MM.1S (cell line): ENCODE measurements at places on chromosomes 3 and 15.
A peak's percentile ranks its signal among the peaks of the same experiment; 100 is the strongest.

- no peak for DNase-seq
Observed at GRCh38 chr3:177405191-177405672, 207.9 kb upstream of the TBL1XR1 start.

GRCh38 chr15:28954466-28955159 is 68.8 kb downstream of the APBA2 start:
- DNase-seq: no peak

GRCh38 chr15:69320977-69321554 is 22.4 kb downstream of the PAQR5 start:
- peak; percentile 59 for DNase-seq

GRCh38 chr3:46127503-46127902 is 80.6 kb downstream of the CCR1 start:
- DNase-seq: no peak

- no peak for DNase-seq
Observed at GRCh38 chr15:35023804-35024203, 35.7 kb upstream of the ZNF770 start.

- DNase-seq: no peak
Observed at GRCh38 chr3:193261970-193262369, 20.9 kb downstream of the PLAAT1 start.

DNA sequence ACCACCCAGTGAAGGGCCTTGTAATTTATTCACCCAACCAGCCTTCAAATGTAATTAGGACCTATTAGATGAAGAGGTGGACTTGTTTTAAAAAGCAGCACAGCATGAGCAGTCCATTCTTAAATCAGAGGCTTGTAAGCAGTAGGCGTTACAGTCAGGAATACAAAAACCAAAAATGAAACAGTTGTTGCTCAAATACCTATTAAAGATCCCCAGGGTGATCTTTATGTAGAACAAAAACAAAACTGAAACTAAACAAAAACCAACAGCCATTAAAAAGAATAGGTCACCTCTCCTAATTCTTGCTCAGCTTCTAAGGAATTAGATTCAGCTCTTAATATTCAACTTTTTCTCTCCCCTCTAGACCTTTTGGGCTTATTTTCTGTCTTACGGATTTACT is 104.9 kb upstream of the ST8SIA2 start:
- DNase-seq: peak; percentile 72

GRCh38 chr3:16066975-16067374 is 107.5 kb upstream of the GALNT15 start:
- DNase-seq: no peak

DNA sequence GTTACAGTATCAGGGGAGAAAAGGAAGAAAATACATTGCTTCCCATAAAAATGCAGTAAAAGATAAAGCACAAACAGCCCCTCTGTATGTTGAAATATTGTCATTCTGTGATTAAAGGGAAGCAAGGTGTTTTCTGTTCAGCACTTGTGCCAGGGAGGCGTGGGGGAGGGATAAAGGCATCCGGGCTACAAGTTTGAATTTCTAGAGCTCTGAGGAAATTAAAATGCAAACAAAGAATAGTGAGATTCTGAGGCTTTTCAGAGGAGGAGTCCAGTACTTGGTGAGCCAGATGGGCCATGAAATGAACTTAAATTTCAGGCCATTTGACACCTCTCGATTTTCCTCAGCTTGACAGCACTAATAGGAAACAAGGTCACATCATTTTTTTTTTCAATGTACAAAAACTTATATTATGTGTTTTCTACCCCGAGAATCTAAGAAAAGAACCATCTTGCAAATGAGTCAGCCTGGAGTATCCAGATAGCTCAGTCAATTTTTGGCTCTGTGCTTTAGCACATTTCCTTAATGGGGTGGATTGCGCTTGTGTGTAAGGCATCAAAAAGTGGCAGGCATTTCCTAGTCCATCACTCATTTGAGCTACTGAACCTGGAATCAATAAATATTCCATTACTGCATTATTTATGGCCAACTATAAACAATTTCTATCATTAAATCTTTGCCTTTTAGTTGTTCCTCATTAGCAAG is 640.8 kb upstream of the TBL1XR1 start:
- DNase-seq: no peak

DNA sequence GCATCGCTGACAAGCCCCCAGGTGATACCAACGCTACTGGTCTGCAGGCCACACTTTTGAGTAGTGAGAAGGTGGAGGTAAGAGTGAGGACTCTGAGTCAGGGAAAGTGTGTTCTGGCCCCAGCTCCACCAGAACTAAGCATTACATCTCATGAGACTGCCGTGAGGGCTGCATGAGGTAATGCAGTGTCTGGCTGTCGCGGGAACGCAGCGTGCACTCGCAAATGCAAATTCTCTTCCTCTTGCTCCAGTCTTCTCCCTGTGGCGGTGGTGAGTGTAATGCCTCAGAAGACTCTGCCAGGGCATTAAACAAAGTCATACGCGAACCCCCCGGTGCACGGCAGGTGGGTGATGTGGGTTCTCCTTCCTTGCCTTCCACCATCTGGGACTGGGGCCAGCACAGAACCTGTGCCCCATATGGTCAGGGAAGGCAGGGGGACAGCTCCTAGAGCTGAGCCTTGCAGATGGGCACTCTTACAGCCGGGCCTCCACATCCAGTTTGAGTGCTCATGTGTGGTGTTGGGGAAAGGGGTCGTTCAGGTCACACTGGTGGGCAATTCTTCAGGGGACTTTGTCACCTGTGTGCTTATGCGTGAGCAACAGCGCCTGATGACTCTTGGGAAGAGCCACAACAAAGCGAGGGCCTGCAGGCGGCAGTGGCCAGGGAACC is 175.8 kb downstream of the XXYLT1 start:
- no peak for DNase-seq

- DNase-seq: no peak
Observed at GRCh38 chr15:29124581-29125381, 144.8 kb downstream of the NSMCE3 start.

- peak; percentile 16 for DNase-seq
Observed at GRCh38 chr3:23203708-23204330, 692 bp downstream of the UBE2E2 start.

- no peak for DNase-seq
Observed at GRCh38 chr3:160018959-160019358, 30.3 kb downstream of the IL12A start.

DNA sequence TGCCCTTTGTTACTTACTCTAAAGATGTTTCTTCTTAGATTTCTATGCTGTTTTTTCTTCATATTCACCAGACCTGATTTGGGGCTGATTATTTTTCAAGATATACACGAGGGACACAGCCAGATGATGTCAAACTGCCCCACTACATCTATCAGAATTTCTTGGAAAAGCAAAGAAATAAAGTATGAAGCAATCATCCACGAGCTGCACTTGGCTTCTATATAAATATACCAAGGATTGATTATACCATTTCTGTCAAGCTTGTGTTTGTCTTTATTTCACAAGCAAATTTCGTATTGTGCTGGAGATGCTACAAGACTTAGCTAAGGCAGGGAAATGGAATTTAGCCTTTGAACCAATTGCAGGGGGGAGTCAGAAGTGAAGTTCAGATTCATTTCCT is 715.1 kb upstream of the NR2F2 start:
- DNase-seq: no peak

- DNase-seq: no peak
Observed at GRCh38 chr3:49626101-49626581, 48.0 kb upstream of the APEH start.

- no peak for DNase-seq
Observed at GRCh38 chr3:183233966-183234365, 19.1 kb upstream of the B3GNT5 start.

DNA sequence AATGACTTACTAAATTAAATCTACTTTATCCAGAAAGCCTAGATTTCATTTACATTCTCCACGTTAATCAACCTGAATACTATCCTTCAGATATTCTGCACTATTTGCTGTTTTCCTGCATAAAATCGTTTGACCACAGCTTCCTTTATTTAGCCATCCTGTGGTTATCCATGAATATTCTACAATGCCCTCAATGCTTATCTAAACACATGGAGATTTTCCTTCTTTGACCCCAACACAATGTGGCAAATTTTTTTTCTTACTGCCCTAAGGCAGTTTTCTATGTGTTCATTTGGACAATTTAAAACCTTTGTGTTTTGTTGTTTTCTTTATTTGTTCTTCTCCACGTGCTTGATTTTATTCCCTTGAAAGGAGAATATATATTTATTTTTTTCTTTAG is 495.5 kb upstream of the ROBO1 start:
- DNase-seq: no peak

GRCh38 chr3:144809380-144809779 is 837.8 kb downstream of the DIPK2A start:
- DNase-seq: no peak

- no peak for DNase-seq
Observed at GRCh38 chr3:178676942-178677790, 140.9 kb downstream of the KCNMB2 start.

DNA sequence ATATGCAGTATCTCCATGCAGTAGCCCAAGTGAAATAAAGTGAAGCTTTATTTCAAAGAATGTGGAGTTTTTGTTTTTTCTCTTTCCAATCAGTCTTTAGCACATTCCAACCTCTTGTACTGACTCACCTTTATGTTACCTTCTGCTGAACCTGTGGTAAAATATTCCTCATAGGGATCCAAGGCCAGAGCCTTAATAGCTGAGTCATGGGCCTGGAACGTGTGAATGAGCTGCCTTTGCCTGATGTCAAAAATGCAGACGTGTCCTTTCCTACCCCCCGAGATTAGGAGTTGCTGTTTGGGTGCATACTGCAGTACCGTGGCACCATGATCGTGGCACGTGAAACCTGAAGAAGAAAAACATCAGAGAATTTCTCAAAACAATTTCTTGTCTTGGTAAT is 108.5 kb downstream of the GLDN start:
- no peak for DNase-seq

DNA sequence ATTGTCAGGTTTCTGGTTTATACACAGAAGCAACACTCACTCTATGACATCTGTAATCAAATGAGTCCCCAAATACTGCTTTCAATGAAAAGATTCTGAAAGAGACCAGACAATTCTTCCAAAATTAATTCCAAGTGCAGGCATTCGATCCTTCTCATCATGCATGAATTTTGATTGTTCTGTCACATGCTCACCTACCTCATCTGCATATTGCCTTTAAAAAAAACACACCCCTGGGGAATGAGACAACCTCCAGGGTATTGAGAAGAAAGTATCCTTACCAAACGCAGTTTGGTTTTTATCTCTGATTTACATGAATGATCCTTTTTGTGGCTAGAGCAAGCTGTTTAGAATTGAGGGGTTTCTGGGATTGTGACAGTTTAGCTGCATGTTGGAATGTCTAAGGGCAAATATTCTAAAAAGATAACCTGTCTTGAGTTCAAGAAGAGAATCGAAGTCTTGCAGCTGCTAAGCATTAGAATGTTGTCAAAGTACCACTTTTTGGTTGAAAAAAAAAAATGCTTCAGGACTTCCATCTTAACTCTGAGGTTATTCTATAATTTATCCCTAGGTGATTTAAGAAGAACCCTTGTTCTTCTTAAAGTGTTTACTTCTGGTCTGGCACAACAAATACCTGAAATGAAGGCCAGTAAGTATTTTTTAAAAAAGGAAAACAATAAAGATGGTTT is 653.1 kb downstream of the RBMS3 start:
- no peak for DNase-seq

DNA sequence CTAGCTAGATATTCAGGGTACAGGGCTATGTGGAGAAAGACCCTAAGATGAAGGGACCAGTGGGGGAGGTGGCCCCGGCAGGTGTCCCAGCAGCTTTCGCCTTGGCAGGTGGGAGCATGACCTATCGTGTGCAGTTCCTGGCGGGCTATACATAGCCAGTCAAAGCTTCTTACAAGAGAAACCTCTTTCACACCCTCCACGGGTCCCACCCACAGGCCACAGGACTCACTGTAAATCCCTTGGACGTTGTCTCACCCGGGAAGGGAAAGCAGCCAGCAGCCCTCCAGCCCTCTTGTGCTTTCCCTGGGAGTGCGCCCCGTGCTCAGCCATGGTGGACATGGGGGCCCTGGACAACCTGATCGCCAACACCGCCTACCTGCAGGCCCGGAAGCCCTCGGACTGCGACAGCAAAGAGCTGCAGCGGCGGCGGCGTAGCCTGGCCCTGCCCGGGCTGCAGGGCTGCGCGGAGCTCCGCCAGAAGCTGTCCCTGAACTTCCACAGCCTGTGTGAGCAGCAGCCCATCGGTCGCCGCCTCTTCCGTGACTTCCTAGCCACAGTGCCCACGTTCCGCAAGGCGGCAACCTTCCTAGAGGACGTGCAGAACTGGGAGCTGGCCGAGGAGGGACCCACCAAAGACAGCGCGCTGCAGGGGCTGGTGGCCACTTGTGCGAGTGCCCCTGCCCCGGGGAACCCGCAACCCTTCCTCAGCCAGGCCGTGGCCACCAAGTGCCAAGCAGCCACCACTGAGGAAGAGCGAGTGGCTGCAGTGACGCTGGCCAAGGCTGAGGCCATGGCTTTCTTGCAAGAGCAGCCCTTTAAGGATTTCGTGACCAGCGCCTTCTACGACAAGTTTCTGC is 15.0 kb downstream of the GRK7 start:
- DNase-seq: no peak

GRCh38 chr3:197577366-197578074 is 21.8 kb upstream of the BDH1 start:
- DNase-seq: no peak

DNA sequence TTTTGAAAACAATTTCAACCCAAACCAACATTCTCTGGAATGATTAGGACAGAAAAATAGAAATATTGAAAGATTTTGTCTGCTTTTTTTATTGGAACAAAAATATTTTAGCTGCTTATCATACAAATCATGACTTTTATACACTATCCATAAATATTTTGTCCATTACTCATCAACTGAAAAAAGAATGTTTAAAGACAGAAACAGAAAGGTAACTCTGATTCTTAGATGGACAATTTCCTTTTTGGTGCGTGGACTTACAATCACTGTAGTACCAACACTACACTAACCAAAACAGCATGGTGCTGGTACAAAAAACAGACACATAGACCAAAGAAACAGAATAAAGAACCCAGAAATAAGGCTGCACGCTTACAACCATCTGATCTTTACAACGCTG is 582.8 kb upstream of the CCDC54 start:
- no peak for DNase-seq

DNA sequence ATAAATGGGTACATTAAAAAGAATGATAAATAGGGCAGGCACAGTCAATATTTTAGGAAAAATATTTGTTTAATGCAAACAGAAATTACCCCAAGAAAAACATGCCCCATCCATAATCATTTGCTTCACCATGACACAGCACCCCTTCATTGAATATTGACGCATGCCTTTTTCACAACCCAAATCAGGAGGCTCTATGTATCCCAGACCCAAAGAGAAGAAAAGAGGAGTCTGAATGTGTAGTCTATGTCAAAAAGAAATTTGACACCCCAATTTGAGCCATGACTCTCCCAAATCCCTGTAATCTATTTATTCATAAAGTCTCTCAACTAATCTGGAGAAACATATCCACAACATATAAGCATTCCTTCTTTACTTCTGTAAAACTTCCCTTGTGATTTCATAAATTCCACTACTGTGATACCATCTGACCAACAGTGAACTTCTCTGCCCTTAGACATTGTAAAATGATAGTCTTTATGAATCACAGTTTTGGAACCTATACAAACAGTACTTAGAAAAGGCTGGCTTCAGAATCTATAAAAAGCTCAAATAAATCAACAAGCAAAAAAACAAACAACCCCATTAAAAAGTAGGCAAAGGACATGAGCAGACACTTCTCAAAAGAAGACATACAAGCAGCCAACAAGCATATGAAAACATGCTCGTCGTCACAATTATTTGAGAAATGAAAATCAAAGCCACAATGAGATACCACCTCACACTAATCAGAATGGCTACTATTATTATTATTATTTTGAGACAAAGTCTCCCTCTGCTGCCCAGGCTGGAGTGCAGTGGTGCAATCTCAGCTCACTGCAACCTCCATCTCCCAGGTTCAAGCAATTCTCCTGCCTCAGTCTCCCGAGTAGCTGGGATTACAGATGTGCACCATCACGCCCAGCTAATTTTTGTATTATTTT is 53.4 kb upstream of the XRN1 start:
- DNase-seq: no peak
